Muscle of leg (tissue), 16 donors: ENCODE measurements at places on chromosomes 2 and 18. TPM values are rescaled to one million over a fixed set of nuclear protein-coding genes. Genes with fewer than 3 reads are reported as not detected.

DNA sequence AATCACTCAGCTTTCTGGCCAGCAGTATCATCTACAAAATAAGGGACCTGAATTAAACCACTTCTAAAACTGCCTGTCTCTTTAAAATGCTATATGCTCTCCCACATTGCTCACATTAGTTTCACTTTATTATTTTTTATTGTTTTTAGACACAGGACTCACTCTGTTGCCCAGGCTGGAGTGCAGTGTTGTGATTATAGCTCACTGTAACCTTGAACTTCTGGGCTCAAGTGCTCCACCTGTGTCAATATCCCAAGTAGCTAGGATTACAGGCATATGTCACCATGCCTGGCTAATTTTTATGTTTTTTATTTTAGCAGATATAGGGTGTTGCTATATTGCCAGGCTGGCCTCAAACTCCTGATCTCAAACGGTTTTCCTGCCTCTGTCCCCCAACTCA lies 591.3 kb upstream of the ZNF804A start:
- DNase-seq: no peak

- DNase-seq: no peak
Measured at GRCh38 chr18:76741346-76741745, 81.0 kb upstream of the ZNF236 start.

DNA sequence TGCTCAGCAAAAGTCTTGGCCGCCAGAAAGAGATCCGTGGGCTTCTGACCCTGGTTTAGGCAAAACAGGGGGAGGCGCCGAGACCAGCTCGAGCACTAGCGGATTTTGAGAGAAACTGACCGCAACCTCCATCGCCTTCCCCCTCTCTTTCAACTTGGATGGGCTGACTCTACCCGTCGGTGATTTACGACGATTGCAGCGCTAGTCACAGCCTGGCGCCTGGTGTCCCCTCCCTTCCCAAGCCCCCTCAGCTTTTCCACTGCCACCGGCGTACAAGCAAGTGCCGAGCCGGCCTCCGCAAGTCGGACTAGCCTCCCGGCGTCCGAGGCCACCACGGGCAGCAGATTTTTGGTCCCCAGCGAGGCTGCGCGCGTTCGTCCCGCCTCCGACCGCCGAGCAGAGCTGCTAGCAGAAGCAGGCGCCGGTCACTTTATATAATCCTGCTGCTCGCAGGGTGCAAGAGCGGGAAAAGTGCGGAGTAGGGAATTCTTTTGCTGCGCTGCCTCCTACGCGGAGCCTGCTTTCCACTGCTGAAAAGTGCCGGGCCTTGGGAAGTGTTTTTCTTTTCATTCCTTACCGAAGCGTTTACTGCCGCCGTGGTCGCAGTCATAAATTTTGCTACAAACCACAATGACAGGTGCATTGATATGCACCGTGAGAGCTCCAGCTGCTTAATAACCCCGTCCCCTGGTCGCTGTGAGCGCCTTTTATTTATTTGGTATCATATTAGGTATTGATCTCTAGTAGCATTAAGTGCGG lies 7.7 kb downstream of the HOXD3 start:
- no peak for DNase-seq

DNA sequence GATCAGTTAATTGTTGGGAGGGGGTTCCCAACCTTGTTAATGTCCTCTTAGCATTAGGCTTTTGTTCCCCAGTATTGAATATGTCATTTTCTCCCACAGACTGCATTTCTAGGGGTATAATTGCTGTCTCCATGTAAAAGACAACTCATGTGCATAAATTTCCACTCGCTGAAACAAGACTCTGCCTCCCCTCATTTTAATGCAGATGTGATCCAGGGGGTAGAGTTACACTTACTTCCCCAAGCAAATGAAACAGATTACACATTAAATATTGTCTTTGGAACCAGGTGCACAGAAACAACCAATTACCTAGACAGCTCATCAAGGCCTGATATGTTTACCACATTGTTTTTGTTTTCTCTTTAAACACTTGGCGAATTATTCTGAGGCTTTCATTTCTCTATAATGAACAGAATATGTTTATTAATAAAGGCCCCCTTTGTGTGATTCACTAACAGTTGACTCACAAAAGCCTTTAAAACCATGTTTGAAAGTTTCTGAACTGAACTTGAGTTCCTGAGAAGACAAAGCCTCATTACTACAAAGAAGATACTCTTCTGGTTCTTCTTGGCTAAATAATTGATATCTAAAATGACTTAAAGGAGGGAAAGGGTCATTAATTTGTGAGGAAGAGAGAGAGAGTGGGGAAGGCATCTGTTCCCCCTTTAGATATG lies 15.0 kb upstream of the ACVR1 start:
- DNase-seq: no peak

DNA sequence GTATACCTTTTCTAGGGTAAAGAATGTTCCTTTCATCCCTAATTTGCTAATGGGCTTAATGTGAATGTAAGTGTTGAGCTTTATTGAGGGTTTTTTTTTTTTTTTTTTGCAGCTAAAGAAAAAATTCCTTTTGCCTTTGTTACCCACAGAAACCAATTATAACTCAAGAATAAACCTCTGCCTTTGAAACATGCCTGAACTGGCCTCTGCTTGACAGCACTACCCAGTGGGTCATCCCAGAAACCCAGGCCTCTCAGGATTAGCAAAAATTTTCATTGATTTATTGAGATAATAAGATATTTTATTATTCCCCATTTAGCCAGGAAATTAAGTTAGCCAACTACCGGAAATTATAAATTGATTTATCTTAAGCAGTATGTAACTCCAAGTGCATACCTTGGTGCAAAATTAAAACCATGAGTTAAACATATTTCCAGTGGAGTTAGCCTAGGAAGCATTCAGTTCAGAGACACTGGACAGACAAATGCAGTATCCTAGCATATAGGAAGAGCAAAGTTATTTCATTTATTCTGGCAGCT lies 67.0 kb upstream of the RASGRP3 start:
- DNase-seq: no peak

- DNase-seq: peak; percentile 84
Measured at GRCh38 chr18:7890075-7890474, 323.0 kb downstream of the PTPRM start.

DNA sequence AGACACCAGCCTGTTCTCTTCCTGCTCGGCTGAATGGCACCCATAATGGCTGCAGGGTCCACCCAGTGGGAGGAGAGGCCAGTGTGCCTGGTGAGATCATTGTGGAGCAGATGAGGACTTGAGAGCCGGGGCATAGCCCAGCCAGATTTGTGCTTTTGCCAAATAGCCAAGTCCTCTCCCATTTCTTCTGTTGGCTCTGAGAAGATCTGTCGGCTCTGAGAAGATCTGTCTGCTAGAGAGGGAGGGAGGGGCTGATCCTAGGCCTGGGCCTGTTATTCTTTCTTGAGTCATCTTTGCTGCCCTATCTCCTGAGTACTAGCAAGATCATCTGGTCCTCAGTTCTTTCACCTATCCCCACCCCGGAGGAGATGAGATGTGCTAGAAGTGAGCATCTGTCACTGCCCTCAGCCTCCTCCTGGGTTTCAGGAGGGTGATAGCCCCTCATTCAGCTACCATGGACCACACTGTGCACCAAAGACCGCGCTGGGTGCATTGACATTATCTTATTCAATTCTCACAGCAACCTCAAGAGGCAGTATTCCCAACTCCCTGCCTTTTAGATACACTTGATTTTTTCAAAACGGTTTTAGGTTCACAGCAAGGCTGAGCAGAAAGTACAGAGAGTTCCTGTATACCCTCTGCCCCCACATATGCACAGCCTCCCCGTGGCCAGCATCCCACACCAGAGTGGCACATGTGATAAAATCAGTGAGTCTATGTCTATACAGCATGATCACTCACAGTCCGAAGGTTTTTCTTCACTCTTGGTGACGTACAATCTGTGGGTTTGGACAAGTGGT lies 98.6 kb downstream of the CAPN13 start:
- DNase-seq: no peak

- DNase-seq: no peak
Measured at GRCh38 chr18:70321616-70322015, 32.8 kb downstream of the SOCS6 start.

DNA sequence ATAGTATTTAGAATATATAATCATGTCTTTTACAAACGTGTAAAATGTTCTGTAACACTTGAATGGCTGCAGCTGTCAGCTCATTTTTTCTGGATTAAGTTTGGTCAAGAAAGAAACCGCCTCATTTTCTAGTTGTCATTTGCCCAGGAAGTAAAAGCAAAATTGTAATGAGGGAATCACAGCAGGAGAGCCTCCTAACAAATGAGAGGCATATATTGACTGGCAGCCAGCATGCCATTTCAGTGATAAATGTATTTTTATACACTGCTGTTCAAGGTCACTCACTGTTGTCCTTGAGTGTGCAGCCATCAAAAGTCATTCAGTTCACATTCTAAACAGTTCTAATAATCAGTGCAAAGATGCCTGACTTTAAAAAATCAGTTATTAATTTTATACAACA lies 144.3 kb upstream of the BOD1L2 start:
- DNase-seq: peak; percentile 30

DNA sequence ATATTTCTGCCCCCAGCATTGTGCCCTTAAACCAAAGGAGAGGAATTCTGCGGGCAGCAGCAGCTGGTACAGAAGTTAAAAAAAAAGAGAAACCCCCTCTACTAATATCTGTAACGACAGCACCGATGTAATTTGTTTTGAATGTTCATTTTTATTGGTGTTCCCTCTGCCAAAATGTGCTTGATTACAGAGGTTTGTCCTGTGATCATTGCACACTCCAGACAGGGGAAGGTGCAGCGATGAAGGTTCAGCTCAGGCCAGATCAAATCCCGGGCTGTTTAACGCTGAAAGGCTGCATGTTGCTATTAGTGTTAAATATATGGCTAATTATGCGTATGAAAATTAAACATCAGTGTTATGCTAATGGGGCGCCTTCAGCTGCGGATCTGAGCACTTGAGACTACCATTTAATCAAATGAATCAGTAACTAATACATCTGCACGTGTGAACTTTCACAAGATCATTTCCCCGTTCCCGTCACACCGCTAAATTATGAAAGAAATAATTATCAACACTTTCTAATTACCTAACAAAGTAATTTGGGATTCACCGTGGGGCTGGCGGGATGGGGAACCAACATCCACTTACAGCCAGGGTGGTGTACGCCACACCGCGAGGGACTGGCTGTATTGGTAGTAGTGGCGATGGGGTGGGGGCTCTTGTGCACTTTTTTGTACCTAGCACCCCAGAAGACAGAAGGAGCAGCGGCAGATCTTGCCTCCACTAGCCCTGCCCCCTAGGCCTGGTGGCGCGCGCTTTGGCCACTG lies 1.5 kb upstream of the DLX1 start:
- DNase-seq: peak; percentile 11

DNA sequence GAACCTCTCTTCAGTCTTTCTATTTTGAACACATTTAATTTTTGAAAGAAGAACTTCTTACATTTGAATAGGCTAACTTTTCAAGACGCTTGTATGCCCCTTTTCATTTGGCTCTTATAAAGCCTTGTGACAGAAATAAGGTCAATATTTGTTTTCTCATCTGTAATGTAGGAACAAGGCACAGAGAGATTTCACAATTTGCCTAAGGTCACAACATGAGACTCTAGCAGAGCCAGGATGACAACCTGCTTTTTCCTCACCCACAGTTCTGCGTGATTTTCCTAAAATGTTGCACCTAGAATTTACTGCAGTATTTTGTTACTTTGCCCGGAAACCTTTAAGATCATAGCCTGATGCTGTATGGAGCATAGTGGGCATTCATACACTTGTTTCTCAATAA lies 67.4 kb downstream of the TXNL1 start:
- no peak for DNase-seq

- no peak for DNase-seq
Measured at GRCh38 chr18:34758378-34758948, 48.4 kb downstream of the DTNA start.

- DNase-seq: no peak
Measured at GRCh38 chr2:54013996-54014395, 43.2 kb upstream of the PSME4 start.

DNA sequence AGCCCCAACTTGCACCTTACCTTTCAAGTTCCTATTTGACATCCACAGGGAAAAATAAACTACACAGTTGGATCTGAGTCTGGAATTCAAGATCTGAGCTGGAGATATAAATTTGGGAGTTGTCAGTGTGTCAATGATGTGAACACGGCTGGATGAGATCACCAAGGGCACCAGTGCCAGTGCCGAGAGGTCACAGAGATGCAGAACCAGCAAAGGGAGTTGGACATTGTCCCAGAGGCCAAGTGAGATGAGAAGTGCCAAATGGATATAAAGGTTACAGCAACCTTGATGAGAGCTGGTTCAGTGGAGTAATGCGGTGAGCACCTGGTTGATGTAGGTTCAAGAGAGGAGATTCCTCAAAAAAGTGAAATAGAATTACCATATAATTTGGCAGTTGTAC lies 24.8 kb downstream of the LRRFIP1 start:
- DNase-seq: no peak

GRCh38 chr2:143617803-143618415 lies 488.7 kb downstream of the ARHGAP15 start:
- DNase-seq: no peak

GRCh38 chr2:40062381-40062780 lies 283.3 kb upstream of the THUMPD2 start:
- DNase-seq: no peak

DNA sequence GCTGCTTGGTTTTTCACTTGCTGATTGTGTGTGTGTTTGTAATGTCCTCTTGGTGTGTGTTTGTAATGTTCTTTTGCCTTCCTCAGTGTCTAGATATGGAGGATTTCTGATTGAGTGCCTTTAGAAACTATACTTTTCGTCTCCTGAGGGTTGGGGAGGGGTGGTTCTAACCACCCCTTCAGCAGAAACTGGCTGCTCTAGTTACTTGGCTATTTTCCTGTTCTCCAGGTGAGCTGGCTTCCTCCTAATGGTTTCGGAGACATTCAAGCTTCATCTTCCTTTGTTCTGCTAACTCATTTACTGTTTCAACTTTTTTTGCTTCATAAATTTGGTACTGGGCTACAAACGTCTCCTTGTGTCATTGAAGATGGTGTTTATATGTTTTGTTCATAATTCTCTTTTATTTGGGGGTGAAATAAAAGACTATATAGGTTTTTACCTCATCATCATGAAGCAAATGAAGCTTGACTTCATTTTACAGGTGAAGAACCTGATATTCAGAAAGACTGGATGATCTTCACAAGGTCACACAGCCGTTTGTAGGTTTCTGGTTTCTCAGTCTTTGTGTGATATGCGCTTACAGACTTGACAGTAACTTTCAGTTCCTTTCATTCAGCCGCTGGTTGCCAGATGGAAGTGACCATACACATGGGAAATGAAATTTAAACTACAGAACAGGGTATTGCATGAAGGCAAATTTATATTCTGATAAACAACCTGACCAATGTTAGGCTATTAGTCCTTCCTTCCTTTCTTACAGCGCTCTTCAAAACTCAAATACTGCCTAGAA lies 238.5 kb downstream of the GALR1 start:
- no peak for DNase-seq

- no peak for DNase-seq
Measured at GRCh38 chr2:11414372-11415124, 51.4 kb downstream of the E2F6 start.

REG1B gene
- not detected for total RNA-seq

DLX1 gene
- 0.09 TPM for total RNA-seq

POTEI gene
- total RNA-seq: not detected

C2orf72 gene
- 0.62 TPM for total RNA-seq

DNAJB2 gene
- 52.6 TPM for total RNA-seq

CHRND gene
- total RNA-seq: 83.7 TPM

ALPI gene
- total RNA-seq: not detected

KIAA2012 gene
- total RNA-seq: 0.31 TPM

APOB gene
- 0.35 TPM for total RNA-seq

LOXHD1 gene
- total RNA-seq: 1.3 TPM

CCDC68 gene
- 0.58 TPM for total RNA-seq
